Esophagus mucosa (tissue), 1 donor: ENCODE measurements at places on chromosomes 12 and 14. TPM values are rescaled to one million over a fixed set of nuclear protein-coding genes. Genes with fewer than 3 reads are reported as not detected.

- peak; percentile 67 for ATAC-seq
Observed at GRCh38 chr12:50057000-50057841, at the start of gene ASIC1. Gene ASIC1, plus strand, starts transcription at chr12:50057596. Its CDS starts 1,171 bp downstream, at chr12:50058767.

DNA sequence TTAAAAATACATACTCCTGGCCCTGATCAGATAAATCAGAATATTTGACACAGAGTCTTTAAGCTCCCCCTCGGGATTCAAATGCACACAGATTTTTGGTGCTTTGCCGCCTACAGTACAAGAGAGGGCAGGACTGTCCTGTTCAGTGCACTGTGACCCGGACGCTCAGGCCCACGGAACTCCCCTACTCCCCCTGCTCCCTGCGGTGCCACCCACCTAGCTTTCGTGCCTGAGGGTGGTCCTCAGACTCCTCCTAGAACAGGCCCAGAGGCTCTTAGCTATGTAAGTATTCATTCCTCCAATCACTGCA is 13.7 kb upstream of the SERPINA3 start:
- no peak for ATAC-seq

Gene KRT78
- 291 TPM for total RNA-seq

Gene CD69
- 0.68 TPM for total RNA-seq
